ENCODE measurements at places on chromosomes 12 and 14.

- no peak for DNase-seq
These were observed 21.6 kb downstream of the NCOR2 start for GRCh38 chr12:124545508-124546418.

DNA sequence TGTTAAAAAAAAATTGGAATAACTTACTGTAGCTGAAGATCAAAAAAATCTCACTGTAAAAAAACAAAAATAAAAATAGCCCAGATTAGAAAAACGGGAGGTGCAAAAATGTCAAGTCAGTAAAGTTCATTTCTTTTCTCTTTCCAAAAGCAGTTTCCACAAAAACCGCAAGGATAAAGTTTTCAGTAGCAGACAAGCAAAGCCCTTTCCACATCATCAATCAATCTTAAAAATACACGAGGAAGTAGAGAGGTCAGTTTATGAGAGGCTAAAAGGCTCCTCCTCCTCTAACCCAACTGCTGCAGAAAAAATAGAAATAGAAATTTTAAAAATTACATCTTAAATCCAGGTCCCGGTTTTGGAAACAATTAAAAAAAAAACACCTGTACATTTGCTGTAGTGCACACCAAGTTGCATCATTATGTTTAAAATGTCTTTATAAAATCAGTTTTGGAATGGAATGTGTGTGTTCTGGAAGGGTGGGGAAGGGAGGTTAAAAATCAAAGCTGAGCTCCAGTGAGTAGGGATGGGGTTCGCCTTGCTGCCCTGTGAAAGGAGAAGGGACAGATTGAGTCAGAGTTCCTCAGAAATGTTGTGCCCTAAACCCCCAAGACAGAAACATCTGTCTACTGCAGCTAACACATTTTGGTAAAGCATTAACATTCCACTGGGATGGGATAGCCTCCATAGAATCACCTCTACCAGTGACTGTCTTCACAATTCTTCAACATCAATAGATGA is 5.8 kb downstream of the HNRNPC start:
- DNase-seq = peak; percentile 38

- DNase-seq = no peak
These were observed 611.0 kb downstream of the FSCB start for GRCh38 chr14:43896044-43896443.

DNA sequence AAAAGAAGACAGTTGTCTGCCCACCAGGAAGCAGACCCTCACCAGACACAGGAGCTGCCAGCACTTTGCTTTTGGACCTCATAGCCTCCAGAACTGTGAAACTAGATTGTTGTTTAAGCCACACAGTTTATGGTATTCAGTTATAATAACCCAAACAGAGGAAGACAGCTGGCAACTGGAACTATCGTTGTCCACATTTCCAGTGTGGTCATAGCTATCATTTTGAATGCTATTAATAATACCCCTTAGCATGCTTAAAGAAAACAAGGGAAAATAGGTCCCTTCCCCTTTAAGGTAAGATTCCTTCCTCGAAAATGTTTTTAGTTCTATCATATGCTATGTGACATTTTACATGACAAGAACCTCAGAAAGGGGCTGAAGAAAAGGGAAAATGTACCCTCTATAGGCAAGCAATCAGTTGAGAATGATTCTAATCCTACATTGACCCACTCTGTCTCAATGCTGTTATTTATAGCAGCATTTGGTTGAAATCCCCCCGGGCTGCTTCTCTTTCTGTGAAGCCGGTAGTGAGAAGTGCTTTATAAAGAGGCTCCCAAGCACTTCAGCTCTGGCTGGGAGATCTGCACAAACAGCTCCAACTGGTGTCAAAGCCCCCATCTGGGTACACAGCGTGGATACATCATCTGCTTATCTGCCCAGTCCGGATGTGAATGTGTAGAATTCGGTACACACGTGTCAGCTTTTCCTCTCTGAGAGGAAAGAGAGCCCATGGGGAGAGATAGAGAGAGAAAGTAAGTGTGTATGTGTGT is 221.2 kb upstream of the FLRT2 start:
- DNase-seq = peak; percentile 59

GRCh38 chr12:684416-684815 is 21.2 kb upstream of the NINJ2 start:
- no peak for DNase-seq

DNA sequence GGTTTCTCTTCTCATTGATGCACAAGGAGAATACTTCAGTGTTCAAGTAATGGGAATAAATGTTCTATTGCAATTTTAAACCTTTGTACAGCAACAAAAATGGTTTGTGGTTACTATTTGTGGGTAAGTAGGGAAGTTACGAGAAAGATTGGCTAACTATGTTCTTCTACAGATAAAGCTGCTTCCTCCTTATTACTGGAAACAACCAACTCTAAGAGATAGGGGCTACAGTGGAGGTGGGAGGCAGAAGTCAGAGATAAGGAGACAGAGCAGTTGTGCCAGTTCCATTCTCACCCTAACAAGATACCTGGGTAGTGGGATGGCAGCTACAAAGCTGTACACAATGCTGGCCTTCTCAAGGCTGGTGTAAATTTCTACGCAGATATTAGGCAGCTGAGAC is 16.2 kb downstream of the NOXRED1 start:
- DNase-seq = no peak

DNA sequence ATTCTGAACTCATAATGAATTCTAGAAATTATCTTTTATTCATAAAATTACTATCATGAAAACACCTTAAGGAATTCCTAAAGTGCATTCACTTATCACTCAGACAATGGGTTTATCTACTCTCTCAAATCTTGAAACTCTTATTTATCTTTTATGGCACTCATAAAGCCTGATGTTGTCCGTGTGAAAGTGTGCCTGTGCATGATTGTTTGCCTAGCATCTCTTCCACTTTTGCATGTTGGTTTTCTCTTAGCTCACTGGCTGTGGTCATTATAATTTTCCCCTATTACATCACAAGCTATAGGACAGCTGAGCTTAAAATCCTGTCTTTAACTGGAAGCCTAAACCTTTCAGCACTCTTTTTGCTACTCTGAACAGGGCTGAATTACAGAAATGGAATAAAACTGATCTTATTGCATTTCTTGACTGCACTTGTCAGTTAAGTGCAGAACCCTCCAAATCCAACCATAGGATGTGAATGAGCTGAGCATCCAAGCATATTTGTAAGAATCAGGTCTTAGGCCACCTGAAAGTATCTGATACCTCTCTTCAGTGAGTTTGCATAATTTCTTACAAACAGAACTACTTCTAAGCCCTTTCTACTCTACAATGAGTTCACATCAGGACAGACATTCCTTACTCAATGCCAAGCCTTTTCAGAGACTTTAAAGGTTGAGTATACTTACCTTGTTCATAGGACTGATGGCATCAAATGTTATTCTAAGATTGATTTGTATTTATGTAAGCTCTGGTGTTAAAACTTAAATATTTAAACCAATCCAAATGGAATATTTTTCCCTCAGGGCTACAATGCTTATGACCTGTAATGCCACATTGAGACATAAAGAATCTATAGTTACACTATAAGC is 221.2 kb upstream of the KITLG start:
- DNase-seq = no peak

- DNase-seq = no peak
These were observed 34.0 kb upstream of the KCNK13 start for GRCh38 chr14:90027842-90028241.

DNA sequence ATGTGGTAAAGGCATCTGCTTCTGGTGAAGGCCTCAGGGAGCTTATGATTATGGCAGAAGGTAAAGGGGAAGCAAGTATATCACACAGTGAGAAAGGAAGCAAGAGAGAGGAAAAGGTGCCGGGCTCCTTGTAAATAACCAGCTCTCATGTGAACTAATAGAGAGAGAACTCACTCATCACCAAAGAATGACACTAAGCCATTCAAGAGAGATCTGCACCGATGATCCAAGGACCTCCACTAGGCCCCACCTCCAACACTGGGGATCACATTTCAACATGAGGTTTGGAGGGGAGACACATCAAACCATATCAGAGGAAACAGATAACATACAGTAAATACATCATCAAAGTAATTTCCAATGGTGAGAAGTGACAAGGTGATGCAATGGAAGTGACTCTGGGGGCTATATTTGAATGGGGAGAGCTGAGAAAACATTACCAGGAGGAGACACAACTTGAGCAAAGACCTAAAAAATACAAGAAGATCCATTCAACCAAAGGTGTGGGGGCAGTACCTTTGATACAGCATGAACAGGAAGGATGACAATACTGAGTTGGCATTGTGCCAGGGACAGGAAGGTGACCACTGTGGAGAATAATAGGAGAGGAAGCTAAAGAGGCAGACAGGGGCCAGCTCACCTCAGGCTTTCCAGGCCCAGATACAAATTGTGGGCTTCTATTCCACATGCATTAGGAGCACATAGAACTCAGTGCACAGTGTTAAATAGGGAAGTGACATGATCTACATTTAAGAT is 134.4 kb upstream of the GRIP1 start:
- no peak for DNase-seq

- no peak for DNase-seq
These were observed 465.4 kb downstream of the FSCB start for GRCh38 chr14:44041700-44042099.

DNA sequence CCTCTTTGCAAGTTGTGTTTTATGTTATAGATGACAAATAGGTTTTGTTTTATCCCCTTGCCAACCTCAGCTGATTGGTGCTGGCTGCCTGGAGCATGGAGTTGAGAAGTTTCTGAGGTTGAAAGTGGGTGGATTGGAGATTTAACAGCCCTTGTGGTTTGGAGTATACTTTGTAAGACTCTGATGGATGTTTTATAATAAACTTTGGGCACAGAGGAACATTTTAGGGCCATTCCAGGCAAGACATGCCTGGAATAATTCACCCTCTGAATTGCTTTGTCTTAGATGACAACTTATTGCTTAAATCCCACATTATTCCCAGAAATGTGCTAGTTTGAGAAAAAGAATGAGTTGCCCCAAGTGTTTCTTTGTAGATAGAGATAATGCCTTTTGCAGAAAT is 158.9 kb downstream of the SLC5A8 start:
- DNase-seq = no peak

- DNase-seq = peak; percentile 46
These were observed 14.6 kb downstream of the PCNX4 start for GRCh38 chr14:60106339-60106738.

Data from muscle of leg (tissue), 16 donors.